Frontal cortex (tissue), 4 donors: ENCODE measurements at places on chromosomes 7 and 10. TPM values are rescaled to one million over a fixed set of nuclear protein-coding genes. Genes with fewer than 3 reads are reported as not detected.

SPDYE9 gene
- under 0.01 TPM for total RNA-seq

VWDE gene
- total RNA-seq = 1.2 TPM

CYP2C18 gene
- total RNA-seq = under 0.01 TPM

ZEB1 gene
- total RNA-seq = 41.6 TPM

METTL2B gene
- total RNA-seq = 37.9 TPM

TYW1B gene
- 2.0 TPM for total RNA-seq

DNA sequence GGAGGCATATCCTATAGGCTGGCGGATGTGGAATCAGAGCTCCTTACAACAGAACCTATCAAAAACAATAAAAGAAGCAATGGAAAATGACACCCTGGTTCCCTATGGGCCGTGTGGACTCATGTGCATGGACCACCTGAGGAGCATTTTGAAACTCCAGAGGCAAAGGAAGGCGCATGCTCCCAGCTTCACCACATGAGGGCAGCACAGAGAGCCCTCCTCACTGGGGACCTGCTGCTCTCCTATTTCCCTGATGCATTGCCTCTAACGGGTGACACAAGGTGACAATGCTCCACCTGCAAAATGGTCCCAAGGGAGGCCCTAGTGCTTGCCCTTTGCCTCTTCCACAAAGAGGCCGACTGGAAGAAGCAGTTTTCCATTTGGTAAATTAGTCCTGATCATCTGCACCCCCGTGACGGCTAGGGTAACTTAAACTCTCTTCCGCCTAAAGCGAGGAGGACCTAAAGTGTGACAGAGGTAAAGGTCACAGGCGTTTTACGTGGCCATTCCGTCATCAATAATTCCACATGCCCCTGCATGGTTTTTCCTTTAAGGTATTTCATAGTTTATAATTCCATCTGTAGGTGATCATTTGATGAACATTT is 67.7 kb downstream of the GPAM start:
- DNase-seq = no peak

DNA sequence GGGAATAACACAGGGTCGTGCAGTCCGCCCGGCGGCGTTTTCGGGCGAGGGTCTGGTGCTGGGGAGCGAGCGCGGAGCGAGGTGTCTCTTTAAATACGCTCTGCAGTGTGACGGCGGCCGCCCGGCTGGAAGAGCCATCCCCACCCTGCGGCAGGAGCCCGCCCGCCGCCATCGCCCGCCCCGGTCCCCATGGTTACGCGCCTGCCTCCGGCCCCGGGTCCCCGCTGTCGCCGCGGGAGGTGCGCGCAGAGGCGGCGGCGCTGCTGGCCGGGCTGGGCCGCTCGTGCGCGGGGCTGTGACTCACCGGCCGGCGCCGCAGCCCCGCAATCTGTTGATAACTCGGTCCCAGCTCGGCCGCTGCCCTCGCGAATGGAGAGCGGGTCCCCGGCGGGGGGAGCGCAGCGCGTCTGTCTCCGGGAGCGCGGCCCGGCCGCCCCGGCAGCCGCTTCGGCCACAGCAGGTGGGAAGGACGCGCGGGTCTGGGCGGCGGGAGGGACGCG is at the start of gene ADGRA1:
ADGRA1 (plus strand) TSS at position 246 of the 500 bp plus-strand sequence. CDS start 986 bp downstream, outside the sequence.
- peak; percentile 65 for DNase-seq

DNA sequence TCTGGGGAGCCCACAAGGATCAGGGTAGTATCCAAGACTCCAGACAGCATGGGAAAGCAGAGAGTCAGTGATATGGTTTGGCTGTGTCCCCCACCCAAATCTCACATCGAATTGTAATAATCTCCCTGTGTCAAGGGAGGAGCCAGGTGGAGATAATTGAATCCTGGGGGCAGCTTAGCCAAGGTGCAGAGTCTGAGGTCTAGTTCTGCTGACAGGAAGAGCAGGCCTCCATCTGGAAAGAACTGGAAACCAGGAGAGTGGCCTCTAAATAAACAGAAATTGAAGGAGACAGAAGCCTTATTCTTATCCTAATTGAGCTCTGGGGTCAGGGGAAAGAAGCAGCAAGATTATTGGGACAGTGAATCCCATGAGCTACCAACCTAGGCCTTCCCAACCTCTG is 146.7 kb upstream of the NRP1 start:
- no peak for DNase-seq

GRCh38 chr7:112763996-112764395 is 26.2 kb downstream of the TMEM168 start:
- no peak for DNase-seq

- no peak for DNase-seq
Measured at GRCh38 chr10:80491251-80492102, 37.4 kb downstream of the TSPAN14 start.

GRCh38 chr7:148702876-148703670 is 4.4 kb downstream of the CUL1 start:
- no peak for DNase-seq

DNA sequence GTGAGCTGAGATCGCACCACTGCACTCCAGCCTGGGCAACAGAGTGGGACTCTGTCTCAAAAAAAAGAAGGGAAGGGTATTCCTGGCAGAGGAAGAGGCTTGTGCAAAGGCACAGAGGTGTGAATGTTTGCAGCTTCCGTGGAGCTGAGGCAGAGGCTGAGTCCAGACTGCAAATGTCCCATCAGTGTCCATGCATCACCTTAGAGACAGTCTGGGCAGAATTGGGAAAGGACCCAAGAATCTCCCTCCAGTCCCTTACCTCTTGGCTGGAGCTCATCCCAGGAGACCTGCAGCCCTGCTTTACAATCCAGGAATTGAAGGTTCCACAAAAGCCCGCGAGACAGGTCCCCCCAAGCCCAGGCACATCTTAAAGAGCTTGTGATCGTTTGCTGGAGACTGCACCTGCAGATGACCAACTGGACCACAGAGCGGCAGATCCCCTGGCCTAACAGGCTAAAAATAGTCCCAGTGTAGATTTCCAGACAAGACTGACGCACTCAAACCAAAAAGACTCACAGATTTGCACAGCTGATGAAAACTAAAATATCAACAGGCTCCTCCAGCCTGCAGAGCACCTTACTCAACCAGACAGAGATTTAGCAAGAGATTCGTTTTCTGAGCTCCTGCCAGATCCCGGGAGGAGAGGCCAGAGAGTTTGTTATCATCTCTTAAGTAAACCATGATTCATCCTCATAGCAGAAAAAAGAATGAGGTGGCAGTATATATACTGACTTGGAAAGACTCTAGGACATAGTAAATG is 22.9 kb upstream of the NANOS1 start:
- no peak for DNase-seq

DNA sequence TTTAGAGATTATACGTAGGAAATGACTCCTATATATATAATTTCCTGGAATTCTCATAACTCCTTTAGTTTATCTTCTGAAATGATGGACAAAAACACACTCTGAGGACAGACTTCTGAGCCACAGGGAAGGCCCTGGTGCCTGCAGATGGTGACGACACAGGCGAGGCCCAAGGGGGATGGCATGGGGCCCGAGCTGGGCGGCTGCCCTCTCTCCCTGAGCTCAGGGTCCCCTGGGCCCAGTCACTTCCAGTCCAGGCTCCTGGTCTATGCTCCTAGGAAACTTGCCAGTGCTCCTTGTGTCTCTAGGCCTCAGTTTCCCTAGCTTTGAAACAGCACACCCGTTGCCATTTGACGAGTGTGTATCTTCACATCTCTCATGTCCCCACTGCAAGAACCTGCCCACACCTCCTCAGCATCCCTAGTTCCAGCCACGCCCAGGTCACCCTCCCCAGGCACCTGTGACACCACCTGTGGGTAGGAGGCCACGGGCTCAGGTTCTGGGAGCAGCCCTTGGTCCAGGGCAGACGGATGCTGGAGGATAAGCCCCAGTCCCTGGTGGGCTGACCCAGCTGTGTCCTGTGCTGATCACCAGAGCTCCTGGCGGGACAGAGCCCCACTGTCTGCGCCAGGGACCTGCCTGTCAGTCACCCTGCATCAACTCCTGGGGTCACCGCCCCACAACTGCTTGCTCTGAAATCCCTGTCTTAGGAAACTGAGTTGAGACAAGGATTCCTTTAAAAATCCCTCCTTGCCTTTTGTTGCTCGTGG is 23.4 kb upstream of the SHH start:
- DNase-seq = no peak

GRCh38 chr7:28957064-28957750 is 923 bp downstream of the TRIL start:
- DNase-seq = peak; percentile 44

DNA sequence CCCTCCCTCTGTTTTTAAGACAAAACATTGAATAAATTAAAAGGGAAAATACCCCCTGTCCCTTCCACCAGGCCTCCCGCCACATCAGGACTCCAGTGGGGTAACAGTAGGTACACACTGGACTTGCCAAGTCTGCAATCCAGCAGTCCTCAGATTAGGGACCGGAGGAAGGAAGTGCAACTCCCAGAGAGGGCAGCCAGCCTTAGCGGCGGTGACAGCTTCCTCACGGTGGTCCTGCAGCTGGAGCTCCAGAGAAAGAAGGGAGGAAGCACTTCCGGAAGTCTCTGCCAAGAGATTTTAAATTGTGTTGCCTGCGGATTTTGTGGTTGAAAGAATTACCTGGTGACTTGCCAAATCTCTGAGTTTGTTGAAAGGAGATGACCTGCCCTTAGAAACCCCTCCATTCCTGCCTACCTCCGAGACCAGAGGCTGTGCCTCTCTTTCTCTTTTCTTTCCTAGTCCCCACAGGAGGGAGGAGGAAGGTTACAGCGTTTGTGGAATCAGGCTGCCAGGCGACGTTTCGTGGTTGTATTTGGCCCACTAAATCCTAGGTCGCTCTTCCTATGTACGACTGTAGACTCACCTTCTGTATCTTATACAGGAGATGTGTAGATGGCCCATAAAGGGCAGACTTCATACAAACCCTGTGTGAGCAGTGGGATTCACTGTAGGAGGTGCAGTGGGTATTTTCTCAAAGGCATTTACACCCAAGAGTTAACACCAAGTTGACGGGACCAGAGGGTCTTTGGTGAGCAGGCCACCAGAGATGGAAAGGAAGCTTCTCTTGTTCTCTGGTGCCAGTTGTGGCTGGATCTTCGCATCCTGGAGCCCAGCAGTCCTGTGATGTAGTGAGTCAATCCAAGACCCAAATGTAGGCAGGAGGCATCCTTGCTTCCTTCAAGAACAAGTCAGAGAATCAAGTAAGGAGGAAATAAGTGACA is 77.9 kb downstream of the INSIG1 start:
- DNase-seq = no peak

- no peak for DNase-seq
Measured at GRCh38 chr7:122556873-122557542, 141.9 kb downstream of the RNF133 start.

DNA sequence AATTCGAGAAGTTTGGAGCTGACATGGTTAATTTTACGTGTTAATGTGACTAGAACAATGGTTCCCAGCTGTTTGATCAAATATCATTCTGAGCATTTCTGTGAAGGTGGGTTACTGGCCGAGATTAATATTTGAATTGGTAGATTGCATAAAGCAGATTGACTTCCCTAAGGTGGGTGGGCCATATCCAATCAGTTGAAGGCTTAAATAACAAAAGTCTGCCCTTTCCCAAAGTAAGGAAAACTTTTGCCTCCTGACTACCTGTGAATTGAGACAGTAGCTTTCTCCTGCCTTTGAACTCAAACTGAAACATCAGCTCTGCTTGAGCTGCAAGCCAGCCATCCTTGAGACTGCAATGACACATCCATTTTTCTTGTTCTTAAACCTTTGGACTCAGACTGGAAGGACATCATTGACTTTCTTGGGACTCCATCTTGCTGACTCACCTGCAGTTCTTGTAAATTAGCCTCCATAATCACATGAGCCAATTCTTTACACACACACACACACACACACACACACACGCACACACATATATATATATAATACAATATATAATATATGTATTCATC is 63.1 kb upstream of the LRRTM3 start:
- no peak for DNase-seq

DNA sequence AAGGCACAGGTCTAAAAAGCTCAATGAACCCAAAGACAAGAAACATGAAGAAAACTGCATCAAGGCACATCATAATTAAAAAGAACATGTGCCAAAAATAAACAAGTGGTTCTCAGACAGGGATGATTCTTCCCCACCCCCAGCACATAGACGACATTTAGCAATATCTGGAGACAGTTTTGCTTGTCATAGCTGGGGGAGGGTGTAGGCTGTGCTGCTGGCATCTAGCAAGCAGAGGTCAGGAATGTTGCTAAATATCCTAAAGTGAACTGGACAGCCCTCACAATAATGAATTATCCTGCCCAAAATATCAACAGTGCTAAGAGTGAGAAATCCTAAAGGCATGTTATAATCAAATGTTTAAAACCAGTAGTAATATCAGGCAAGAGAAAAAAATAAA is 122.6 kb downstream of the MICU1 start:
- no peak for DNase-seq

GRCh38 chr7:157789094-157789493 is 452.3 kb downstream of the DNAJB6 start:
- DNase-seq = no peak

- DNase-seq = no peak
Measured at GRCh38 chr7:113636727-113637421, 281.9 kb downstream of the PPP1R3A start.

GRCh38 chr7:128381161-128381821 is 19.8 kb upstream of the PRRT4 start:
- DNase-seq = no peak

DNA sequence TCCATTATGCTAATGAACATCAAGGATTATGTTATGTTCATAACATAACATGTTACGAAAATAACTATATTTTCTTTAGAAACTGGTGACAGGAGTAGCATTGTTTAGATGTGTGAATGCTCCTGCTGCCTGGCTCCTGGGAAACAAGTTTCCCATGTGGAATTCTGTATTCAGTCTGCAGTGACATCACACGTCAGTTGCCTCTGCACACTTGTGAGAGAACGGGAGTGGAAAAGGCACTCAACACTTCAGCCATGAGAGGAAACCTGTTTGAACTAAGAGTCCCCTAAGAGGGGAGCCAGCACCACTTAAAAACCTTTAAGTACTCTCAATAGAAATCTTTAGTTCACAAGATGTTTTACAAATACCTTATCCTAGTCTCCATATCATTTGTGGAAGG is 140.3 kb upstream of the FAM20C start:
- DNase-seq = no peak

DNA sequence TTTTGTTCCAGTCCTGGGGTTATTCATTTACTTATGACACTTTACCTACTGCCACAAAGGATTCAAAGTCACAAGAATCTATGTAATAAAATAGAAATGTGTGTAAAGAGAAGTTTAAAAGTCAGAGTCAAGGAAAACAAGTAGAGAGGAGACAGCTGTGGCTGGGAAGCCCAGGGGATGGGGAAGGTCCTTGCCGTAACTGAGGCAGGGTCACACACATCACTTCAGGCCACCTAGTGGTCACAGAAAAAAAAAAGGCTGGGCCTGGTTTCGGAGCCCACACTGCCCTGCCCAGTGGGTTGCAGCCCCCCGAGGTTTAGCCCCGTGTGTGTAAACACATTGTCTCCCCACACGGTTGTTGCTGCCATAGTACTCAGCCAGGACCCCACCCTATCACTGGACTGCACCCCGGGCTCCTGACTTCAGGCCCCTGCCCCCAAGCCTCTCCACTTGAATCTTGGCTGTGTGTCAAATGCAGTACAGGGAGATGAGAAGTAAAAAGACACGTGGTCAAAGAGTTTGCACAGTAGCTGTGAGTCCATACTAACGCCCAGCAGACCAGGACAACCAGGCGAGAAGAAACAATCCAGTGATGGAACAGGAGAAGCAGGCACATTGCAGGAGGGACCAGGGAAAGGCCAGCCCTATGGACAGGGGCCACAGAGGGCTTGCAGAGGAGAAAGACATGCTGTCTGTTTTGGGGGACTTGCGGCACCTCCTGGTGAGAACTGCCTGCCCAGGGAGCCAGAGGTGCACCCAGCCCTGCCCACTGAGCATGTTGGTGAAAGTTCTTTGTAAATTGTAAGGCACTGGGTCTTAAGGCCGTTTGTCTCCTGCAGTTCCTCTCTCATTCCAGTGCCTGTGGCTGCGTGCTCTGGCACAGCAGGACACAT is 91.4 kb upstream of the MACROH2A2 start:
- DNase-seq = no peak
